Cardiac muscle cell (in vitro differentiated cells and primary cell): ENCODE measurements at places on chromosomes 1 and 21. TPM values are rescaled to one million over a fixed set of nuclear protein-coding genes. Genes with fewer than 3 reads are reported as not detected.

The CFAP141 gene
- total RNA-seq: not detected in 2 replicates

The TMEM50A gene
- total RNA-seq: 53.9 and 97.7 TPM in 2 replicates

The NIBAN1 gene
- 0.66 and 1.2 TPM in 2 replicates for total RNA-seq

The PAPPA2 gene
- 2.0 and 2.9 TPM in 2 replicates for total RNA-seq

GRCh38 chr21:25967181-25967900, 203.2 kb downstream of the APP start:
- no peaks in the 10 kb centered on the region for H3K27me3 ChIP-seq
- H3K36me3 ChIP-seq: peaks cover 3% of the 10 kb centered on the region
- peaks cover 5% of the 10 kb centered on the region for H3K4me1 ChIP-seq
- peak overlapping the region; percentile 80 for H3K27ac ChIP-seq
- no peak overlapping the region for H3K4me3 ChIP-seq

DNA sequence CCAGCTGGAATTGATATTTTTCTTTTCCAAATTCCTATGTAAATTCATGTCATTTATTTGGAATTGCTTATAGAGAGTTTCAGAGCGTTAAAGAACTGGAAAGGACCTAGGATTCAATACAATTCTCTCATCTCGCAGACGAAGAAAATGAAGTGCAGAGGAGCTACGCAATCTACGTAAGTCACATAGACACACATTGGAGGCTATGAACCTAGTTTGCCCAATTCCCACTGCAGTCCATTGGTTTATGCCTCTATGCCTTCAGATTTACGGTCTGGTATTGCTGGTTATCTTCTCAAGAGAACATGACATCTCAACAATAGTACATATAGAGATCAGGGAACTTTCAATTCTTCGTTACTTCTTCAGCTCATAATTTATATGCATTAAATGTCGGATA, 971 bp upstream of the RNF2 start:
- no peak for DNase-seq
- H3K27me3 ChIP-seq: peaks cover 16% of the 10 kb centered on the region
- no peaks in the 10 kb centered on the region for H3K36me3 ChIP-seq
- peaks cover 12% of the 10 kb centered on the region for H3K4me1 ChIP-seq
- H3K4me3 ChIP-seq: no peak overlapping the region
- no peak overlapping the region for H3K27ac ChIP-seq

DNA sequence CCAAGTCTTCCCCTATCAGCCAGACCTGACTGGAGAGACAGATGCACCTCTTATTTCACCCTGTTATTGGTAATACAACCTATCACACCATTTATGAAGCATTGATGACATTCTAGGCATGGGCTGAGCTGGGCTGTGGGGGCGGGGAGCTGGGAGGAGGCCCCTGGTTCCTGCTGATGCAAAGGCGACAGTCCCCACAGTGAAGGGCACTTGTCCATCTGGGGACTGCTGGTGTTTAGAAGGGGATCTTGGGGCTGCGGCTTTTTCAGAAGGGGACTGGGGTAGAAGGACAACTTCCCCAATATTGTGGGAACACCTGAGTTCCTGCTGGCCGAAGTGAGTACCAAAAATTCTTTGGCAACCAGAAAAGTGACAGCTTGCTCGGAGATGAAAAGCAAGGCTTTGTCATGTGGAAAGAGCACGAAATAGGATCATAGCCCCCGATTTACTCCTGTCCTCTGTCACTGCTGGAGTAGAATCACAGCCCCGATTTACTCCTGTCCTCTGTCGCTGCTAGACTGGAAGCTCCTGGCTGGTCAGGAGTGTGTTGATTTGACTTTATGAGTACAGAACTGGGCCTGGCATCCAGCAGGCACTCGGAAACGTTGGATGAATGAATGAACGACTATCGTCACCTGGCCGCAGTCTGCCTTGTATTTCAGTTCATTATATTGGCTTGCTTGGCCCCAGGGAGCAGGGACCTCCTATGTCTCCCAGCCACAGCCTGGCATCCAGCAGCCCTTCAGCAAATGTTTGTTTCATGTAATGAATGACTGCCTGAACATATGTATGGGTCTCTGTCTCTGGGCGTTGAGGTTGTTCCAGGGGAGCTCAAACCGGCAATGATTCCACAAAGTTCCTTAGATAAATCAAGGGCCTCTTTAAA, 16.5 kb upstream of the ETV3L start:
- no peak for DNase-seq
- no peak overlapping the region for H3K4me3 ChIP-seq
- no peaks in the 10 kb centered on the region for H3K4me1 ChIP-seq
- H3K36me3 ChIP-seq: no peaks in the 10 kb centered on the region

GRCh38 chr1:13627127-13627526, 43.5 kb downstream of the PDPN start:
- no peaks in the 10 kb centered on the region for H3K4me1 ChIP-seq
- H3K4me3 ChIP-seq: no peak overlapping the region
- H3K27ac ChIP-seq: no peak overlapping the region
- DNase-seq: no peak

DNA sequence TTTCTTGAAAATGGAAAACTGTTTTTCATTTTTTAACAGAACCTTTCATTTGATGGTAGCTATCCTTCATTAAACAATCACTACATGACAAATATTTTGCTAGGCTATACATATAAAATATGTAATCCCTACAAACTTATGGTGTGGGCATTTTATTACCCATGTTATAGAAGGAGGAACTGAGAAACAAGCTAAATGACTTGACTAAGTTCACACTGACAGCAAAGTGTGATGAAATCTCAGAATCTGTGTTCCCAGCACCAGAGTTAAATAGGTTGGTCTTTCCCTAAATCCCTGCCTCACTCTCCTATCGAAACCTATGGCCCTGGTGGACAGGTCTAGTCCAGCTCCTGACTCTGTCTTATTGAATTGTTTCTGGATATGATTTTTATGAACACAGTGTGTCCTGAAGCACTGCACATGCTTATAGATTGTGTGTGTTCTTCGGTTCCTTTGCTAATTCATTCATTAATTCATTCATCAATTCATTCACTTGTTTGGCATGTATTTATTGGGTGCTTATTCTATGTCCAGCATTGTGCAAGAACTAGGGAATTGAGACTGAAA, 301.0 kb downstream of the GRIK1 start:
- no peak overlapping the region for H3K27ac ChIP-seq
- H3K4me3 ChIP-seq: no peak overlapping the region
- H3K4me1 ChIP-seq: peaks cover 6% of the 10 kb centered on the region
- no peaks in the 10 kb centered on the region for H3K36me3 ChIP-seq
- no peaks in the 10 kb centered on the region for H3K27me3 ChIP-seq
- DNase-seq: no peak

DNA sequence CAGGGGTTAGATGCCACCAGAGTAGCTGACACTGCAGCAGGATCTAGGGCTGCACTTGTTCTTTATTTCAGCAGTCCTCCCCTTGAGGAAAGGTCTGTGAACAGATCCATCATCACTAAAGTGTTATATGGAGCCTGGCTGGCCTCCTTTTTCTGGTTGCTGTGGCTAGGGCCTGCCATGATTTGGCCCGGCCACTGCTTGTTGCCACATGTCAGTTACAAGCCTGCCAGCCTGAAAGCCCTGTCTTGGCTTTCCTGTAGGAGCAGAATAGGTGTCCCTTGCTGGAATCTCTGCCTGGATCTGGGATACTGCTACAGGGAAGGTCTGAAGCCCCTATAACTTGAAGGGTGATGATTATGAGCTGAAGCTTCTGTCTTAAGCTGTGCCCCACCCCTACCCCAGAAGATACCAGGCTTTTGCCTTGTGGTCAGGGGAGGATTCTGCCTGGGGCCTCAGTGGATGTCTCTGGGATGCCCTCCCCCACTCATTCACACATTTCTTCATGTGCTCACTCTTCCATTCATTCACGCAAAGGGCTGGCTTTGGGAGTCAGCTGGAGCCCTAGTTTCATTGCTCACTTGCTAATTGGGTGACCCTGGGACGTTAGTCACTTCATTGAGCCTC, 64.7 kb downstream of the NDUFS5 start:
- H3K27me3 ChIP-seq: no peaks in the 10 kb centered on the region
- H3K36me3 ChIP-seq: no peaks in the 10 kb centered on the region
- H3K4me1 ChIP-seq: peaks cover 16% of the 10 kb centered on the region
- DNase-seq: no peak
